ENCODE measurements at places on chromosomes 5 and 9.

GRCh38 chr9:9556865-9557803 is 1055.7 kb downstream of the PTPRD start:
- DNase-seq = no peak

DNA sequence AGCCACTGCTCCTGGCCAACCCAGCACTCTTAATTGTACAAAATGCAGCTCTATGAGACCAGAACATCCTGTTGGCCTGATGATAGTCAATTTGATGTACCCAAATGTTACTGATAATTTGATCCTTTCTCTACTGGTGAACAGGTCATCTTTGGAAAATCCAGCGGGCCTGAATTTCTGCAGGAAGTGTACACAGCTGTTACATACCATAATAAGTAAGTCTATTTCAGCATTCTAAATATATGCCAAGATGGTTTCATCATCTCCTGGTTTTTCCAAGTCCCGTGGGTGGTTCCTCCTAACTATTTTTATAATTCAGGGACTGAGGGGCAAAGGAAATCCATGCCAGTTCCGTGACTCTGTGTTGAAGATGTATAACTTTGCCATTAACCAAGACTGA is 155.4 kb downstream of the DOCK8 start:
- DNase-seq = no peak

GRCh38 chr9:137017791-137018497 is 10.1 kb downstream of the ABCA2 start:
- no peak for DNase-seq

DNA sequence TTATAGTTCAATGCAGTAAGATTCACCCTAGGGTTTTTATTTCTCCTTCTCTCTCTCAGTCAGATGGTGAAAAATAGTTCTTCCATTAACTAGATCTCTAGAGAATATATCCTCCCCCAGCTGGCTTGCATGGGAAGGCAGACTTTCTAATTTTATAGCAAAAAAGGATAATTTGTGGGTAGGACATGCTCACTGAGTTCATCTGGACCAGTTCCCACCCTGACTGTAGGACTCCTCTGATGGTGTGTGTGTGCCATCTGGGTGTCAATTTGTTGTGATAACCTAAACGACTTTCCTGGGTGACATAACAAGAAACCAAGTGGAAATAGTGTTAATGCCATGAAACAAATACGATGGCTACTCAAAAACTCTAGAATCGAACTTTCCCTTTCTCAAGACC is 44.9 kb downstream of the APBA1 start:
- no peak for DNase-seq

DNA sequence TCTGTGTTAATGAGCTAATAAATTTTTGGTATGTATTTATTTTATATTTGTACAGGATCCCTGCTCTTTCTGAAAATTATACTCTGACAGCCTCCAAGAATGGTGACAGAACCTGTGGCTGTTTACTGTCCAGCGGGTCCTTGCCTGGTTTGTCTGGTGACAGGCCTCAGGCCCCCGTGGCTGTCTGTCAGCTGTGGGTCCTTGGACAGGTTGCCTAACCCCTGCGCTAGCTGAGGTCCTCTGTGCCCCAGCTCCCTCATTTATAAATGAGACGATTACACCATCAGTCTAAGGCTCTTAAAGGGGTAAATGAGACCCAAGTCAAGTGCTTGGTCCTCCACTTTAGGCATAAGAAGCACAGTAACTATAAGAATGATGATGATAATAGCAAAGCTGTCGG is 125.1 kb upstream of the COL5A1 start:
- DNase-seq = no peak

DNA sequence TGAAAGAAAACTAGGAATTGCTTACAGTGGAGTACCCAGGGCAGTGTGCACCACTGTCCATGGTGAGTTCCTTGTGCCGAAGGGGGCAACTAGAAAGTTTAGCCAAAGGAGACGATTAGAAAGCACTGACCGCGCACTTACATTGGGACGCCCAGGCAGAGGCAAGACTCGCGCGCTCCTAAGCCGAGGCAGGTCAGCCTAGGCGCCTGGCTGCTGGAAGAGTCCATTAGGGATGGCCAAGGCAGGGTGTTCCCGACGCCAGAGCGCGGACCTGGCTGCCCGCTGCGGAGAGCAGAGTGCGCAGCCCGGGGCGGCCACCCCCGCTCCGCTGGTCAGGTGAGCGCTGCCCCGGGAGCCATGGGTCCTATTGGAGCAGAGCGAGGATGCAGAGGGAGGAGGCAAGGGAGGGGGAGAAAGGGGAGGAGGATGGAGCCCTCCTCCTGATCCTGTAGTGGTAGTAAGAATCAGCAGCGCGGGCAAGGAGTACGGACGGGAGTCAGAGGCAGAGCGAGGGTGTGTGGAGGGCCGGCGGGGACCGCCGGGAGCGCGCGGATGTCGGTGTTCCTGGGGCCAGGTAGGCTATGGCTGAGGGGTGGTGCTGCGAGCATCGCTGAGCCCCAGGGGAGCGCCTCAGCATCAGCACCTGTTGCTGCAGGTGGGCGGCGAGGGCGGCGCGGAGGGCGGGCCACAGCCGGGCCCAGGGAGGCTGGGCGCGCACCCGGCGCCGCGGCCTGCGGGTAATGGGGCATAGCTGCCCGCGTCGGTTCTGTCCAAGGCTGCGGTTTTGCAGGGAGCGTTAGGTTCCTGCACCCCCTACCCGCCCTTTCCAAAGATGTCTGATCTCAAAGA is at the start of gene ADGRV1:
TSS of gene ADGRV1 (plus strand) at position 454 of the 849 bp plus-strand sequence. CDS start at position 553, 99 bp downstream.
- no peak for DNase-seq

- no peak for DNase-seq
These were observed 200 bp downstream of the NPR3 start for GRCh38 chr5:32711362-32711680.

DNA sequence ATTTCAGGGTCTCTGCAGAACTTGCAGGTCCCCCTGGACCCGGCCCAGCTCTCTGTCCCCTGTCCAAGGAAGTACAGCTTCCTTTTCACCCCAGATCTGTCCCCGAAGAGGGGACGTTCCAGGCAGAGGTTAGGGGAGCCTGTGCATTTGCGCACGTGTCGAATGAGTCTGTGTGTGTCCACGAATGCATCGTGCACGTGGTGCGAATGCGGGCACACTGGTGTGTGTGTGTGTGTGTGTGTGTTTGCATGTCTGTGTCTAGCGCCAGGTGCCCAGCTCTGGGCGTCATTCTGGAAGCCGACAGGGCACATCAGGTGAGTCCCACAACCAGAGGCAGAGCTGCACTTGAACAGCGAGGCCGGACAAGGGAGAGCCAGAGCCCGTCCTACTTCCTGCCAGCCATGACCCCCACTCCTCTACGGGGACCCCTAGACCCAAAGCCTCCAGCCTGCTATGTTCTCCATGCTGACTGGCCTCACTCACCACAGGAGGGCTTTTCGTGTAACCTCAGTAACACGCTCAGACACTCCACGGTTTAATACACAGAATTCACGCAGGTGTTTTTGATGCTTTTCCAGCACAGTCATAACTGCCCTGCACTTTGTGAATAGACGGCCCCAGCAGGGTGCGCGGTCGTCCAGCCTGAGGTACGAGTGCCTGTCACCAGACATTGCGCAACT is 41.3 kb upstream of the CACNA1B start:
- no peak for DNase-seq

GRCh38 chr5:142017832-142018427 is 5.1 kb upstream of the GNPDA1 start:
- DNase-seq = no peak

- no peak for DNase-seq
These were observed 42.7 kb upstream of the LIFR start for GRCh38 chr5:38598994-38599617.

GRCh38 chr5:114467729-114468128 is 105.9 kb downstream of the KCNN2 start:
- no peak for DNase-seq

DNA sequence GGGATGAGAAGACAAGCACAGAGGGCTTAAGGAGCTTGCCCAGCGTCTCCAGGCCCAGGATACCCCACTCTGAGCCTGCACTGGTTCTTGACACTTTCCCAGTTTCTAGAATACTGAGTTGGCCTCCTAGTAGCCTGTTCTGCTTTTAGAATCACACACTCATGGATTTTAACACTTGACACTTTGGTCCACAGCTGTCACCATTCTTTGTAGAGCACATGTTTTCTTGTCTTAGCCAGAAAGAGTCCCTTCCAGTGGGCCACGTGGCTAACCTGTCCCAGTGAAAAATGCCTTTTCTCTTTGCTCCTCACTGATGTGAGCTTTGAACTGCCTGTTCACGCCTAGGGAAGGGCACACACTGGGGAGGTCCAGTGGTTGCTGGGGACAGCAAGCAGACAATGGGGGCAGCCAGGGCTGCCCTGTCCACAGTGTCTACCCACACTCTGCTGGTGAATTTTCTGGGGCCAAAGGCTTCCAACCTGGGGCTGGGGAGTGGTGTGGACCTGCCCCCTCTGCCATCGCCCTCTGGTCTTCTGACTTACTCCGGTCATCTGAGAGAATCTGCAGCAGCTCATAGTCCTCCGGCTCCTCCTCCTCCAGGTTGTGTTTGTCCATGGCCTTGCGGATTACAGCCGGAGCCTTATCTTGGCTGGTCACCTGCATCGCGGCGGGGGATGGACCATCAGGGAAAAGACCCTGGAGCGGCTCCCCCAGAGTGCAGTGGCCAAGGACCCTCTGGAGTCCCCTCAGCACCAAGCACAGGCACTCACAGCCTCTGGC is 21.1 kb downstream of the RALGDS start:
- no peak for DNase-seq

DNA sequence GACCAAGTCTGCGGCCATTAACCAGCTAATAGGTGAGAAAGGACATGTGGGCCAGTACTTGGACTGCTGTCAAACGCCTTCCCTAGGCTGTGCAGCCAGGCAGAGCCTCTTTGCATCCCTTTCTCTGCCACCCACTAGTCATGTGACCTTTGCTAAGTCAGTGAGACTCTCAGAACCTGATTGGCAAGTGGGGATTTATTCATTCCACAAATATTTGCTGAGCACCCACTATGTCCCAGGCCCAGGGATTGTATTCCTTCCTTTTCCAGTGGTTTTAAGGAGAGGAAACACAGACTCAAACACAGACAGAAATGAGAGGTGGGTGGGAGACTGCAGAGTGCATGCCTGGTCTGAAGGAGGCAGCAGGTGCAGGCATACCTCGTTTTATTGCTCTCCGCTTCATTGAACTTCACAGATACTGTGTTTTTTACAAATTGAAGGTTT is 71.6 kb upstream of the GALNT10 start:
- DNase-seq = no peak

DNA sequence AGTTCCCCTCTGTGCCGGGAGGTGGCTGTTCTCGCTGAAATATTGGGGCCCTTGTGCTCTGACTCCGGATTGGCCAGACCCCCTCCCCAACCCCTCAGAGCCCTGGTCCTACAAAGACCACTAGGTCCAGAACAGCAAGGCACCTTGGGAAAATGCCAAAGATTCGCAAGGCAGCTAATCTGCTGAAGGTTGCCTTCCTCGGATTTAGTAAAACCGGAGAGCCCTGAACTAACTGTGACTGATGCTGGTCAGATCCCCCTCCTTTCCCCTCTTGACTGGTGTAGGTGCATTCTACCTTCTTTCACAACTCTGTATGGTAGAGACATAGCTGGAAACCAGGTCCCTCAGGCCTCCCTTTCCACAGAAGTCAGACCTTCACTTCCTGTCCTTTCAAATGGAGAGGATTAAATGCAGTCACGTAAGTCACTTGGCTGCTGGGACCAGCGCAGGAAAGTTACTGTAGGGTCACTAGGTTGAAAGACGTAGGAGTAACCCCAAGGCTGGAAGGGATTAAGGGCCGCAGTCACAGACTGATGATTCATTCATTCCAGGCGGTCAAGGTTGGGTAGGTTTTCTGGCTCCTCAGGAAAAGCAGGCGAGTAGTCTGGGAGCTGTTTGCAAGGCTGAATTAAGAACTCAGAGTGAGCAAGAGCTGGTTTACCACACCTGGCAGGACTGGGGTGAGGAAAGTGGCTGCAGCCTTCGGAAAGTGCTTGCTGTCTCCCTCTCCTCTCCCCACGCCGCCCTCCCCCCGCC is 5.3 kb downstream of the BARX1 start:
- DNase-seq = no peak

DNA sequence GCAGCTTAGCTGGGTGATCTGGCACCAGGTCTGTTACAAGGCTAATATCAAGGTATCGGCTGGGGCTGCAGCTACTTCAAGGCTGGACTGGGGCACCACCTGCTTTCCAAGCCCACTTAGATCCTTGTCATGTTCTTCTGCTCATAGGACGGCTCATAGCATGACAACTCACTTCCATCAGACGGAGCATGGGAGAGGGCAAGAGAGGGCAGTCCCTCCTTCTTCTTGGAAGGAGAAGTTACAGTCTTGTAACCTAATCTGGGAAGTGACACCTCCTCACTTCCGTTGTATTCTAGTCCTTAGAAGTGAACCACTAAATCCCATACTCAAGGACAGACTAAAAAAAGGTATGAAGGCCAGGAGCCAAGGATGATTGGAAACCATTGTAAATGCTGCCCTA is 258.2 kb downstream of the MAST4 start:
- DNase-seq = no peak

GRCh38 chr5:106047341-106047740 is 1623.4 kb downstream of the EFNA5 start:
- DNase-seq = no peak

- DNase-seq = peak; percentile 69
These were observed 10.0 kb downstream of the TCF7 start for GRCh38 chr5:134124289-134125038.

- DNase-seq = no peak
These were observed 47.4 kb downstream of the FNBP1 start for GRCh38 chr9:129995409-129996160.

- DNase-seq = peak; percentile 0
These were observed 1369.8 kb upstream of the CDH9 start for GRCh38 chr5:28408186-28408585.

- DNase-seq = no peak
These were observed 68.6 kb upstream of the IL12B start for GRCh38 chr5:159398936-159399335.

- no peak for DNase-seq
These were observed 164.2 kb downstream of the ACTL7B start for GRCh38 chr9:108691614-108692013.

DNA sequence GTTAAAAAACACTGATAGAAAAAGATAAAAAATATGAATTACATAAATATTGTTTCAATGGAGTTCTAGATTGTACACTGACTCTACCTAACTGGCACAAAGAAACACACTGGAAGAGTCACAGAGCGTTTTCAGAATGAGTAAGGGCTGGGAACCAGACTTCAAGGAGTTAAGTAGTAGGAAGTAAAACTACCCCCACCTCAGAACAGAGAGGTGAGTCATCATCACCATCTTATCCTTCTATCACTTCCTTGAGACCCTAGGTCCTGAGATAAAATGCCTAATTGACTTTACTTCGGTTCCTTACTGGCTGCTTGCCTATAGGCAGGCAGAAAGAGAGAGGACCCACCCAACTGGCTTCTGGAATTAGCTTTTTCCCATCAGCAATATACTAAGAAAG is 79.7 kb downstream of the ELAVL2 start:
- no peak for DNase-seq

- DNase-seq = no peak
These were observed 24.8 kb upstream of the LOX start for GRCh38 chr5:122102825-122103224.

DNA sequence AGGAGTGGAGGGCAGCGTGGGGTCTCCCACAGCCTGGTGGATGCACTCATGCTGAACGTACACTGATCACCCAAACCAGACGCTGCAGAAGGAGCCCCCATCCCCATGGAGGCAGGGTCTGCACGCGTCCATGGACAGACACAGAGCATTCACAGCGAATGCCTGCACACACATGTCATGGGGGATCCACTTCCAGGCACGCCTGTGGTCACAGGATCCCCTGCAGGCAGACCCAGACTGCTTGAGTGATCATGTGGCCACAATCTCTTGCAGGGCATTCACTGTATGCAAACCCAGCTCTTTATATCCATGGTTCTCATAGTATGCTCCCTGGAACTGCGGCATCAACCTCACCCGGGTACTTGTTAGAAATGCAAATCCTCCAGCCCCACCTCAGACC is 5.4 kb downstream of the SNCB start:
- no peak for DNase-seq

GRCh38 chr5:10550222-10550995 is 13.5 kb upstream of the ANKRD33B start:
- no peak for DNase-seq

Measured in AG09309 (cell line).